ENCODE measurements at places on chromosomes 11 and 22.

DNA sequence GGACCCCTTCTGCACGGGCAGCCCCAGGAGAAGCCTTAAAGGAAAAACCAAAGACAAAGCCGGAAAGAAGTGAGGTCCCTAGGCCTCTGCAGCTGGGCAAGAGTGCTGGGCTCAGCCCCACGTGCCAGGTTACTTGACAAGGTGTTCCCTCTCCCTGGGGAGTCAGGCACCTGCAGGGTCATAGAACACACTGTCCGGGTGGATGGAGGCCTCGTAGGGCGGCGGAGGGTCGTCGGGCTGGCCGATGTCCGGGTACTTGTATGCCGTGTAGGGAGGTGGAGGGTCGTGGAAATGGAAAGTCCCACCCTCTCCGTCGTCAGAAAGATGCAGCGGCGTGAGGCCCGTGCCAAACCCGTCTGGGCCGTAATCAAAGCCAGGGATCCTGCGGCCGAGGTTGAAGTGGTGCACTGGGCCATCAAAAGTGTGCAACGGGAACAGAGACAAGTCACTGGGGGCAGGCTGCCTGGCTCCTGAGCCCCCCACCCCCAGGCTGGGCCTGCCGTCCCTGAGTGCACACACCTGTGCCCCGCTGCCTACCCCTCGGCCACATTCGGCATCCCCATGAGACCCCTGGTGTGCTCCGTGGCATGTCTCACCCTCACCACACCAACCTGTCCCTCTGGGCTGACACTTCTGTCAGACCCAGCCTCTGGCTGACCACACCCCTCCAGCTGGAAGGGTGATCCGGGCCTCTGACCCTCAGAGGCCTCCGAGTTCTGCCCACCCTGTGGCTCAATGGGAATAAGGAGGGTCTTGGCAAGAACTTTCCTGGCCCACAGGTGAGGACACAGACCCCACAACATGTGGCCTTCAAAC lies 81.1 kb downstream of the DGCR2 start:
- DNase-seq = no peak

- no peak for DNase-seq
Observed at GRCh38 chr11:94751786-94752185, 16.4 kb upstream of the AMOTL1 start.

GRCh38 chr22:50443801-50444625 lies 30.8 kb downstream of the SBF1 start:
- DNase-seq = no peak

DNA sequence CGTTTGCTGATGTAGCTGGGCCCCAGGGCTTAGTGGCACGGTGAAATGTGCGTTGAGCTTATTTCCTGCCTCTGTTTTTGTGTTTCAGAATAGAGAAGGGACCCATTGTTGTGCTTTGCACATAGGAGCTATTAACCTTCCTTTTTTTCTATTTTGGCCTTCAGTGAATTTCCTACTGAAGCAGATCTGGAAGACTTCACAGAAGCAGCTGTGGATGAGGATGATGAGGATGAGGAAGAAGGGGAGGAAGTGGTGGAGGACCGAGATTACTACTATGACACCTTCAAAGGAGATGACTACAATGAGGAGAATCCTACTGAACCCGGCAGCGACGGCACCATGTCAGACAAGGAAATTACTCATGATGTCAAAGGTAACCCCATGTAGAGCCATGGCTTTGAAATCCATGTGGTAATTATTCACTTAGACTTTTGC lies 37.4 kb upstream of the ST14 start:
- no peak for DNase-seq

DNA sequence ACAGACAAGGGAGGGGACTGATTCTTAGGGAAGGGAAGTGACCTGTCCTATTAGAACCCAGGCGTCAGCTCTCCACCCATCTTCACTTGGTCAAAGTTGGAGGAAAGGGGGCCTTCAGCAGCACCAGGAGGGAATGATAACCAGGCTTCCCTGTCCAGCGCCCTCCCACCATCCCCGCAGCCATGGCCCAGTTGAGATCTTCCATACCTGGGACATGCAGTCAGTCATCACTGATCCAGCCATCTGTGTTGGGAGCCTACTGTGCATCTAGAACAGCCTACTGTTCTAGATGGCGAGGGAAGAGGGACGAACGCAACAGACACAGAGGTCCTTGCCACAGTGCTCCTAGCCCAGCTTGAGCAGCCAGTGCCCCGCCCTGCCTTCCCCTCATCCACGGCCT lies 40.6 kb downstream of the PDGFB start:
- DNase-seq = no peak

- DNase-seq = no peak
Observed at GRCh38 chr11:15555161-15555560, 440.4 kb downstream of the INSC start.

DNA sequence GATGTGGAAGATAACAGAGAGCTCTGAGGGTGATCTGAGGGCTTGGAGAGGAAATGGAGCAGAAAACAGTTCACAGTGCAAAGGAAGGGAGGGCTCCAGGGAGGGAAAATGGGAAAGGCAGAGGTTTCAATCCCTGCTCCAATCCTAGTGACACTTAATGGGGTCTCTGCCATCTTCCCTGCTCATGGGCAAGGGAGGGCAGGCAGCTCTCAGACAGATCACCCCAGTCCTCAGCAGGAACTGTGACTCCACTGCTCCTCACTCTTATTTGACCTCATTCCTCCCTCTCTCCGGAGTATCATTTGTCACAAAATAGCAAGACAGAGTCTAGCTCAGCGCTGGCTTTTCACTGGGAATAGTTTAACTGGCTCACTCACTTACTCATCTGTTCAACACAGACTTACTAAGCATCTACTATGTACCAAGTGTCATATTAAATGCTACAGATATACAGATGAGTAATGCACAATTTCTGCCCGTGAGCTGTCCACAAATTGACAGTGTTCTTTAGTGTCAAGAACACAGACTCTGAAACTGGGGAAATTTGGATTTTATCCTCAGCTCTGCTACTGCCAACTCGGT lies 817.4 kb downstream of the OPCML start:
- no peak for DNase-seq

- DNase-seq = no peak
Observed at GRCh38 chr11:126702987-126703386, 297.6 kb downstream of the KIRREL3 start.

DNA sequence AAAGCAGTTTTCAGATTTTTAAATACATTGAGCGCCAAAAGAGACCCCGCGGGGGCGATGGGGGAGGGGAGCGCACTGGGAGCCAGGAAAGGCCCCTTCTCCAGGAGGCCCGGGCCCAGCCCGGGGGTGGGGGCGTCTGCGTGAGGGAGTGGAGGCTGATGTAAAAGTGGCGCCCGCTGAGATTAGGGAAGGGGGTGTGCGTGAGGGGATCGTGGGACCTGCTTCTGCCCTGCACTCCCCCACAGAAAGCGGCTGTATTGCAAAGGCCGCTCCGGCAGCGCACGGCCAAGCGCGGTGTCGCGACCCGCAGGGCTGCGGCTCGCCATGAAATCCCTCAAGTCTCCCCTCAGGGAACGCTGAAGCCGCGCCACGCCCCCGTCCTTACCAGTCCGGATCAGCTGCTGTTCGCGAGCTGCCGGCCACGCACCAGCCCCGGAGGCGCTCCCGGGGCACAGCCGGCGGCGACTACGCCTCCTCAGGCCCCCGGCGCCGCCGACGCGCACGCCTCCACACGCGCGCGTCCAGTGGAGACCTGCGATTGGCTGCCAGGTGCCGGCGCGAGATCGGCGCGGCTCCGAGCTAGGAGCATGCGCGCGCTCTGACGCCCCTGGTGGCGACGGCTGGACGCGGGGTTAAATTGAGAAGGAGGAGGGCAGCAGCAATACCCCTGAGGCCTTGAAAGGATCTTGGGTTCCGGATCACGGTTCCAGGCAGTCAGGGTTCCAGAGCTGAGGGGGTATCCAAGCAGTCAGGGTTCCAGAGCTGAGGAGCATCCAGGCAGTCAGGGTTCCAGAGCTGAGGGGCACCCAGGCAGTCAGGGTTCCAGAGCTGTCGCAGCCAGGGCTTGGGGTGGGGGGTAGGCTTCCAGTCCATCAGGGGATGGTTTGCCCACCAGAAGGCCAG lies at the start of gene ZNF280B:
Gene ZNF280B (minus strand): TSS at position 469 of the 903 bp plus-strand sequence. CDS start 19,344 bp downstream, outside the sequence.
- peak; percentile 25 for DNase-seq

GRCh38 chr11:827897-828192 lies at the start of gene CRACR2B:
Gene CRACR2B (plus strand): TSS chr11:827919. CDS start chr11:828608, 689 bp downstream.
- no peak for DNase-seq

DNA sequence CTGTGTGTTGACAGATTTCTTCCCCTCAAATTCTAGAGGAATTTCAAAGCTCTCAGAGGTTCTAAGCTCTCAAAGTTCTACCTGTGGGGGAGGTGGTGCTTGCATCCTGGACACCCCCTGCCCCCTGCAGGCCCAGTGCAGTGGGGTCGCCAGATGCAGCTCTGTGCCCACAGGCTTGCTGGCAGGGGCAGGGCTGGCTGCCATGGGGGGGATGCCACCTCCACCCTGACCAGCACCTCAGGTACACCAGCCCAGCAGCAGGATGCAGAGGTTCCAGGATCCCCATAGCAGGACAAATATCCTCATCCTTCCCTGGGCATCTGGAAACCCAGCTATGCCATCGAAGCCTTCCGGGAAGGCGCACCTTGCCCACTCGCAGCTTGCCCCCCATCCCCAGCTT lies 91.1 kb downstream of the BRD1 start:
- no peak for DNase-seq

GRCh38 chr11:102497061-102497460 lies 33.5 kb downstream of the MMP7 start:
- DNase-seq = no peak

DNA sequence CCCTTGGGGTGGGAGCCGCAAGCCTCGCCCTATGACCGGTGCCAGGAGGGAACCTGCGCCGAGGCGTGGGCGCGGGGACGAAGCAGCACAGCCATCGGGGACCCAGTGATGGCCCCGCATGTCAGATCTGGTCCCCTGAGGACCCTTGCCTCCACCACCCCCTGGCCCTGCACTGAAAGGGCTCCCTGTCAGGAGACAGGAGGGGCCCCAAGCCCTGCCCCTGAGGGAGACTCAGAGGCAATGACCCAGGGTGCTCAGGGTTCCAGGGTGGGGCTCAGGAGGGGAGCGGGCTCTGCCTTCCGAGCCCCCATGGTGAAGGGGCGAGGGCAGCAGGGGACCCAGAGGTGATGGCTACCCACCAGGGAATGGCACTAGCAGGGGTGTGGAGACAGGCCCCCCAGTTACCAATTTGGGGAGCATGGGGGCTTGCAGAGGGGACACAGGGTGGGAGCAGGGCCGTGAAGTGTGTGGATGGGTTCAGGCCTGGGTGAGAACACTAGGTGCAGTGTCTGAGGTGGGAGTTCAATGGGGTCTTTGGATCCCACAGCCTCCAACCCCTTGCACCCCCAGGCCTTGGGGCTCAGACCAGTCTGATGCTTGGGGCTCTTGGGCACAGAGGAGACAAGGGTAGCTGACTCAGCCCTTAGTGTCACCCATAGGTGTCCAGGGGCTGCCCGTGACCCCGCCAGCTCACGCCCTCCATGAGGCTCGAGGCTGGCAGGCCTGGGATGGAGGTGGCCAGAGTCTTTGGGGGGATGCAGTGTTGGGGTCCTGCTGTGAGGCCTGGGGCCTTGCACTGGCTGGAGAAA lies 499 bp downstream of the LRRC56 start:
- DNase-seq = no peak

DNA sequence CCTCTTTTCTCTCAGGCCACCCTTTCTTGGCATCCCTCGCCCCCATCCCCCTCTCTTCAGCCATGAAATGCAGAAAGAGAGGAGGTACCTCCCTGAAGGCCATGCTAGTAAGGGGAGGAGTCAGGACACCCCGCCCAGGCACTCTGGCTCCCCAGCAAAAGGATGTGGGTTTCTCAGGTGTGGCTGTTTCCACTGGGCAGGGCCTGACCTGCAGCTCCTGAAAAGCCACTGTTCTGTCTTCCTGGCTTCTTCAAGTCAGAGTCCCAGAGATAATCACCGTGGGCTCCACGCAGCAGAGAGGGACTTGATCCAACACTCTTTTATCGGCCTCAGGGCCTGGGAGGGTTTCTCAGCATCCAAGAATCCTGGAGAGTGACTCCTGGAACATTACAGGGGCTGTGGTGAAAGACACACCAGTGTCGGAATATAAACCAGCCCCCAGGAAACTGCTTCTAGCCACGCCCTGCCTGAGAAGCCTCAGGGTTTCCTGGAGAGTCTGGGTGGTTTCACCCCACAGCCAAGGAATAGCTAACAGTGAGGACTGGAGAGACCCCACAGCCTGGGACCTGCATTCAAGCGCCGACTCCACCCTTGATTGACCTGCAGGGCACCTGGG lies 45.7 kb upstream of the TSPAN18 start:
- no peak for DNase-seq

All from kidney epithelial cell (primary cell).